ENCODE measurements at places on chromosomes 5 and 9.

DNA sequence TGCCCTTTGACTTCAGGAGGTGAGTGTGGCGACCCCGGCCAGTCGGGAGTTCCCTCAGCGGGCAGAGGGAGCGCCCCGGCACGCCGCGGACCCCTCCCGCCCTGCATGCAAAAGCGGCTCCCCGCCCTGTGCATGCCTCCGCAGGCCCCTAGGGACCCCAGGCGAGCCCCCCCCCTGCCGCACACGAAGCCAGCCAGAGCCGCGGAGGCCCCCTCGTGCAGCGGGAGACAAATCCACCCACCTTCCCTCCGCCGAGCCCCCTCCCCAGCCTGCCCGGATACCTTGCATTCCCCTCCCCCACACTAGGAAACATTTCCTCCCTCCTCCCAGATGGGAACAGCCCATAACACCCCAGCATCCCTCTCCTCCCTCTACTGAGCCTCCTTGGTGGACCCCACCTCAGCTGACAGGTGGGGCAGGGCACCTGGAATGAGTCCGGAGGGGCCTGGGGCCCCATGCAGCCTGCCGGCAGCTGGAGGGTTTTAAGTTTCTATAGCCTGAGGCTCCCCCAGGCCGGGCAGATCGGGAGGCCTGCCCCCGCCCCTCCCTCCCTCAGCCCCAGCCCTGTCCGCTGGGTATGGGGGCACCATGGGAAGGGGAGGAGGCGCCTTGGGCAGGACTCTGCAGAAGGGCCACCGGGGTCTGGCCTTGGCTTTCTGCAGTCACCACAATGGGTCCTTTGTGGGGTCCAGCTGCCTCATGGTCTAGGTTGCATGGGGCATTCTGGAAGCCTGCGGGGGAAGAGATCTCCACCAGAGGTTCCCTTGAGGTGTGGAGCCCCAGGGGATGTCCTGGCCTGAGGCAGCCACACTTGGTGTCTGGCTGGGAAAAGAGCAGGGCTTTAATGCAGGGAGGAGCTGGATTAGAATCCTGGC is 601 bp downstream of the ERGIC1 start:
- H3K27ac ChIP-seq: peak overlapping the region; percentile 59
- H3K4me1 ChIP-seq: peaks cover 13% of the 10 kb centered on the region
- H3K27me3 ChIP-seq: no peaks in the 10 kb centered on the region
- H3K4me3 ChIP-seq: peak overlapping the region; percentile 82

DNA sequence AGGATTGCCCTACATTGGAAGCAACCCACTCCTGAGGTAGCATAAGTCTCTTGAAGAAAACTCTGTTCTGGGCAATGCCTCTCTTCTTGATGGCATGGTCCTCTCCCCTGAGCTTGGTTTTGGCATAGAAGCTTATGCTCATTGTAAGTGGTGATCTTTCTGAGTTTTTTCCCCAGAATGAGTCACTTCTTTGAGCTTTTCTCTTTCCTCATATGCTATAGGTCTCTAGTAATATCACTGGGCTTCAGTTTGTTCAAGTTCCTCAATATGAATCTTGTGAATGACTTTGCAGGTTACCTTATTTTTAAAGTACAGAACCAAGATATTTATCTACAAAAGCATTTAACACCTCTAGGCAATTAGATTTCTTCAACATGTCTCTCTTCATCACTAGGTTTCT is 76.5 kb upstream of the ATG10 start:
- no peak for DNase-seq
- peaks cover 2% of the 10 kb centered on the region for H3K27me3 ChIP-seq
- no peak overlapping the region for H3K27ac ChIP-seq
- no peaks in the 10 kb centered on the region for H3K4me1 ChIP-seq
- H3K36me3 ChIP-seq: peaks cover 16% of the 10 kb centered on the region

- no peak overlapping the region for H3K4me3 ChIP-seq
- H3K27ac ChIP-seq: no peak overlapping the region
- DNase-seq: no peak
- H3K27me3 ChIP-seq: peaks cover 2% of the 10 kb centered on the region
- peaks cover 6% of the 10 kb centered on the region for H3K4me1 ChIP-seq
- no peaks in the 10 kb centered on the region for H3K36me3 ChIP-seq
Observed at GRCh38 chr9:28598408-28598807, 1025.1 kb upstream of the C9orf72 start.

- peak overlapping the region; percentile 50 for H3K27ac ChIP-seq
- H3K4me3 ChIP-seq: peak overlapping the region; percentile 18
- H3K27me3 ChIP-seq: peaks cover 4% of the 10 kb centered on the region
Observed at GRCh38 chr5:10592601-10593000, 28.7 kb downstream of the ANKRD33B start.

DNA sequence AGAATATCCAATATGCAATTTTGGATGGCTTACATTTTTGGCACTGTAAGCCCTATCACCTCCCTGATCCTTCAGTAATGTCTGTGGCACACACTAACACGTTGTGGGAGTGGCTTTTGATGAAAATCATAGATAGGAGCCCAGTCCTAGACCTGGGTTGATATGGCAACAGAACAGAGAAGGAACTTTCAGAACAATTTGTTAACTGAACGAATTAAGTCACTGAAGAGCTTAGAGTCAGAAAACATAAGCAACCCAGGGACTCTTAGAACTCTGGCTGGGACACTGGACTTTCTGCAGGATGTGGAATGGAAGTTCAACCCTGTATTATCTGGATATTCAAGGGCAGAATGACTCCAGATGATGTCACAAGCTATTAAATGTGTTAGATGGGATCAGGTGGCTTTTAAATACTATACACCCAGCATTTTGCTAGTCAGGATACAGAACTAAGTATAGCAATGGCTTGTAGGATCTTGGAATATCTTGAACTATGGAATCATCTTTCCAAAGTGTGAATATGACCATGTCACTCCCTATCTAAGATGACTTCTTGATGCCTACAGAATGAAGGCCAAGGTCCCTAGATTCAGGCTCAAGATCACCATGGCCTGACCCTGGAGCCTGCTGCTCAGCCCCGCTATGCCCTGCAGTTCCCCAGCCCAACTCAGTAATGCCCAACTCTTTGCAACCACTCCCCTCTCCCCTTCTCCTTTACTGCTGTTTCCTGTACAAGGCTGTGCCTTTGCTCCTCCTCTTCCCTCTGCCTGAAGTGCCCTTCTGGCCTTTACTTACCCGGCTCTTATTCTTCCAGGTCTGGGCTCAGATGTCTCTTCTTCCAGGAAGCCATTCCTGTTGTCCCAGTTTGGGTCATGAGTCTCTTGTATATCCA is 42.8 kb downstream of the VLDLR start:
- peaks cover 14% of the 10 kb centered on the region for H3K4me1 ChIP-seq
- DNase-seq: no peak
- H3K27me3 ChIP-seq: peaks cover 2% of the 10 kb centered on the region
- no peak overlapping the region for H3K27ac ChIP-seq

- peak overlapping the region; percentile 63 for H3K4me3 ChIP-seq
- H3K36me3 ChIP-seq: no peaks in the 10 kb centered on the region
- DNase-seq: no peak
- peaks cover 83% of the 10 kb centered on the region for H3K4me1 ChIP-seq
- peaks cover 3% of the 10 kb centered on the region for H3K27me3 ChIP-seq
Observed at GRCh38 chr5:107572715-107573368, 97.9 kb downstream of the EFNA5 start.

GRCh38 chr5:170216257-170216864 is 16.4 kb upstream of the C5orf58 start:
- H3K4me3 ChIP-seq: no peak overlapping the region
- no peak overlapping the region for H3K27ac ChIP-seq
- peak; percentile 34 for DNase-seq

- H3K36me3 ChIP-seq: no peaks in the 10 kb centered on the region
- no peak overlapping the region for H3K4me3 ChIP-seq
- no peak overlapping the region for H3K27ac ChIP-seq
- H3K27me3 ChIP-seq: peaks cover 5% of the 10 kb centered on the region
- peaks cover 6% of the 10 kb centered on the region for H3K4me1 ChIP-seq
Observed at GRCh38 chr5:90476391-90476790, 1.7 kb downstream of the POLR3G start.

DNA sequence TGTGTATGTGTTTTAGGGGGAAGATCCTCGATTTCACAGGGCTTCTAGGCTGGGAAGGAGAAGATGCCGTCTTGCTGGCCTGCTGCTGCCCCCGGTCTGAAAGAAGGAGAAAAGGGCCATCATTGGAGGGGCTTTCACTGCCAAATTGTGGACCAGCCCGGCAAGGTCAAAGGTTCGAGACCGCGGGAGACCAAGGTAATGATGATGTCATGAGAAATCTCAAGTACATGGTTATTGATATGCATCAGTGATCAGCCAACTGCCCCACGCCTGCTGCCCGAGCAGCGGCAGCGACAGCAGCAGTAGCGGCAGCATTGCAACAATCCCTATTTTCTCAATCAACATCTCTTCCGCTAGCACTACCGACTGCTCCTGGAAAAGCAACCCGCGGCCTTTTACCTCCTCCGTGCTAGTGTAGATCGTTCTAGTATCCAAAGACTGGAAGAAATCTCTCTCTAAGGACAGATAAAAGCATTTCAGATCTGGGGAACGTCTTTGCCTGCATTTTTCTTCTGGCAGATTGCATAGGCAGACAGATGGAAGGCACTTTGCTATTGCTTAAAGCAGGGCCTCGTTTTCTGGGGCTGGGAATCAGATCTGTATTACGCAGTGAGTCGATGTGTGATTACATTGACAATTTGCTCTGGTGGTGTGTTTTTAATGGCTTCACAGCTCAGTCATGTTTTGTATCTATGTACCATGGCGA is 215.3 kb downstream of the MEF2C start:
- peaks cover 10% of the 10 kb centered on the region for H3K27me3 ChIP-seq
- H3K4me3 ChIP-seq: peak overlapping the region; percentile 89
- DNase-seq: peak; percentile 74
- H3K36me3 ChIP-seq: no peaks in the 10 kb centered on the region
- peak overlapping the region; percentile 100 for H3K27ac ChIP-seq

DNA sequence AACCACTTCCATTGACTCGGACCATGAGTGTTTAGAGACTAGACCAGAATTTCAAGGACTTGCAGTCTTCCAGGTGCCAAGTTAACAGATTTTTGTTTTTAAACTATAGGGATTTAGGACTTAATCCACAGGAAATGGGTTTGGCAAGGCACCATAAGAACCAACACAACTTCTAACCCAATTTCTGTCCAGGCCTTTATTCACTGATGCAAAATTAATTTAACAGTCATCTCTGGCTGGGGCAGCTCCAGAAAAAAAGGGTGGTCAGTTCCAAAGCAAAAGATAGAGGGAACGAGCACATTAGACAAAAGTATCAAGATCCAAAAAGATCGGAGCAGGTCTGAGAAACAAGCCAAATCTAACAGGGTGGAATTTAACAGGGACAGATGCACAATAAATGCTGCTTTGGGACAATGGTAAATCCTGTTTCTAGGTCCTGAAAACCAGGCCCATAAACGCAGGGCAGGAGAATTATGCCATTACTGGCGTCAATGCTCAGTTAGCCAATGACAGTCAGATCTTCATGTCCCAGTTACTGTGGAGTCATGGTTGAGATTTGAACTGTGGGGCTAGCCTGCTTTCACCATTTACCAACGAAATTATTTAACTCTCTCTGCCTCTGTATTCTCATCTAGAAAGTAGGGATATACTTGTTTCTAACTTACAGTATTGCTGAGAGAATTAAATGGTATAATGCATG is 590.8 kb upstream of the BRINP1 start:
- H3K36me3 ChIP-seq: no peaks in the 10 kb centered on the region
- no peak overlapping the region for H3K27ac ChIP-seq
- H3K4me1 ChIP-seq: peaks cover 13% of the 10 kb centered on the region
- H3K4me3 ChIP-seq: no peak overlapping the region

DNA sequence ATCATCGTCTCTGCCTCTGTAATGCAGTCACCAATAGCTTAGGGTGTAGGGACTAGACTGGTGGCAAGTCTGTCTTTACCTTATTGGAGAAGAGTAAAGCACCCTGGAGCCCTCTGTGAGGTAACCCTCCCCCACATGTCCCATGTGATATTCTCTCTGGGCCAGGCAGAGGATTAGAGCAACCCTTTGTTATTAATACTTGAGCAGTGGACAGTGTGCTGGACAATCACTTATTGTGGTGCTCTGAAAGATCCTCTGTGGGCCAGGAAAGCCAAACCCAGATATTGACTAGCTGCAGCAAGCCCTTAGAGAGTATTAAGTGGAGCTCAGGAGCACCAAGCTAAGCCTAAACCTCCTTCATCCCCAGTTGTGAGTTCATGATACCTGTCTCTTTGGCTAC is 139.7 kb upstream of the RUSC2 start:
- DNase-seq: no peak
- no peaks in the 10 kb centered on the region for H3K27me3 ChIP-seq
- no peak overlapping the region for H3K27ac ChIP-seq

DNA sequence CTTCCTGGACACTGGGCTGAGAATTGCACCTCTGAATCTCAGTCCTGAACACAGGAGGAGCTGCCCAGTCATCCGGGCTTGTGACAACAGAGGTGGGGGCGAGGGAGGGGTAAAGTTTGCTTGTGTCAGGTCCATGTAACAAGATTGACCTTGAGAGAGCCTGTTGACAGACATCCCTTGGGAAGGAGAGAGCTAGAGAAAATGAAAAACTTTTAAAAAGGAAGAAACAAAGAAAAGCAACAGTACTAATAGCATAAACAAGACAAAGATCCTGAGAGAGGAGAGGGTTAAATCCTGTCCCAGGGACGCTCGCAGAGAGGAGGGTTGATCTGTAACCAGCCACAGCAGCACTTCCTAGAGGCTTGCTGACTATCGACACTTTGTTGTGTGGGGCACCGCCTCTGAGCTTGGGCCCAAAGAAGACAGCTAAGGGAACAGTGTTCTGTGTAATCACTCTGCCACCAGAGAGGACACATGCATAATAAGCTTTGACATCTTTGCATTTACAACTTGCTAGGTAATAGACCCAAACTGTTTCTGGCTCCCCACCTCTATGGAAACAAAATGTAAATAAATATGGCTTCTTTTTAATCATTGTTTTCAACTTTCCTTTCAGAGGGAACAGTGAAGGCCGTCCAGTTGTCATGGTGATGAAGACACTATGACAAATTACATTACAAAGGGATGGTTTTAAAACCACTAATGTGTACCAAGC is 363.7 kb downstream of the CSNK1G3 start:
- peak; percentile 23 for DNase-seq
- H3K36me3 ChIP-seq: peaks cover 4% of the 10 kb centered on the region
- no peak overlapping the region for H3K27ac ChIP-seq
- peaks cover 32% of the 10 kb centered on the region for H3K4me1 ChIP-seq
- H3K4me3 ChIP-seq: peak overlapping the region; percentile 44

GRCh38 chr5:161446655-161447054 is 99.9 kb downstream of the GABRB2 start:
- H3K27ac ChIP-seq: no peak overlapping the region
- DNase-seq: no peak
- H3K4me3 ChIP-seq: no peak overlapping the region
- H3K27me3 ChIP-seq: peaks cover 4% of the 10 kb centered on the region
- no peaks in the 10 kb centered on the region for H3K36me3 ChIP-seq

- H3K27me3 ChIP-seq: peaks cover 4% of the 10 kb centered on the region
- no peak for DNase-seq
- H3K4me1 ChIP-seq: no peaks in the 10 kb centered on the region
Observed at GRCh38 chr5:65199993-65200675, 281.6 kb downstream of the ADAMTS6 start.

GRCh38 chr5:87185838-87186237 is 81.8 kb upstream of the RASA1 start:
- no peak overlapping the region for H3K27ac ChIP-seq
- peaks cover 11% of the 10 kb centered on the region for H3K4me1 ChIP-seq
- H3K27me3 ChIP-seq: peaks cover 3% of the 10 kb centered on the region
- no peaks in the 10 kb centered on the region for H3K36me3 ChIP-seq
- H3K4me3 ChIP-seq: no peak overlapping the region
